Adrenal gland (tissue), 19 donors: ENCODE measurements at places on chromosomes 2 and 18. TPM values are rescaled to one million over a fixed set of nuclear protein-coding genes. Genes with fewer than 3 reads are reported as not detected.
A peak's percentile ranks its signal among the peaks of the same experiment; 100 is the strongest.

FAM117B gene
- total RNA-seq: 27.6 TPM

- no peak for DNase-seq
These were observed 487.7 kb downstream of the LRRTM4 start for GRCh38 chr2:77034445-77034844.

GALR1 gene
- 0.39 TPM for total RNA-seq

GRCh38 chr2:221612161-221612560 is 40.1 kb upstream of the EPHA4 start:
- no peak for DNase-seq

DNA sequence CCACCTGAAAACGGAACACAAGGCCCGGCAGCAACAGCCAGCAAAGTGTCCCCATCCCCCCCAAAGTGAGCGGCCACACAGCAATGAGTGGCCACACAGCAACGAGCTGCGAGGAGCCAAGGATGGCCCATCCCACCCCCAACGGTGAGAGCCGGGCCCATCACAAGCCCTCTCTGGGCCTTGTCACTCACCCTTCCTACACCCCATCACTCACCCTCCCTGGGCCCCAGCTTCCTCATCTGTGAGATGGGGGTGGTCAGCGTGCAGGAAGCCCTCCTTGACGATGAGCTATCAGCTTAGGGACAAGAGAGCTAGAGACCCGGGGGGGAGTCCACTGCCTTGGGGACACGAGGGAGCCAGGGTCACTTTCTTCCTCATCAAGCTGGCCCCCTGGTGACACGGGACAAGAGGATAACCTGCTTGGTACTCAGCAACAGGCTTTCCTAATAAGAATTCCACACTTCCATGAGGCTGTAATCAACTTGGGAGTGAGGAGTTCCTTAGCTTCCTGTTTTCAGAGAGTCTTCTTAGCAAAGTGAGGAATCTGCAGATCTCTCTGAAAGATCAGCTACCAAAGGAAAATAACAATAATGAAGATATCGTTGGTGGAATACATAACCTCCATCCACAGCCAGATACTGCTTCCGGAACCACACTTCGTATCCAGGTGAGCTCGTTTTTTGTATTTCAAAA is 92.8 kb downstream of the HDAC4 start:
- DNase-seq: peak; percentile 51

DSG1 gene
- not detected for total RNA-seq
